ENCODE measurements at places on chromosomes 11 and 22. TPM values are rescaled to one million over a fixed set of nuclear protein-coding genes. Genes with fewer than 3 reads are reported as not detected.

MAJIN gene
- not detected for total RNA-seq

C11orf42 gene
- total RNA-seq, result not detected

THRSP gene
- total RNA-seq, result not detected

DCHS1 gene
- 49.9 TPM for total RNA-seq

OSBP gene
- total RNA-seq, result 30.6 TPM

GLB1L2 gene
- 1.1 TPM for total RNA-seq

RTN4RL2 gene
- 0.47 TPM for total RNA-seq
